ENCODE measurements at places on chromosomes 12 and 14.

DNA sequence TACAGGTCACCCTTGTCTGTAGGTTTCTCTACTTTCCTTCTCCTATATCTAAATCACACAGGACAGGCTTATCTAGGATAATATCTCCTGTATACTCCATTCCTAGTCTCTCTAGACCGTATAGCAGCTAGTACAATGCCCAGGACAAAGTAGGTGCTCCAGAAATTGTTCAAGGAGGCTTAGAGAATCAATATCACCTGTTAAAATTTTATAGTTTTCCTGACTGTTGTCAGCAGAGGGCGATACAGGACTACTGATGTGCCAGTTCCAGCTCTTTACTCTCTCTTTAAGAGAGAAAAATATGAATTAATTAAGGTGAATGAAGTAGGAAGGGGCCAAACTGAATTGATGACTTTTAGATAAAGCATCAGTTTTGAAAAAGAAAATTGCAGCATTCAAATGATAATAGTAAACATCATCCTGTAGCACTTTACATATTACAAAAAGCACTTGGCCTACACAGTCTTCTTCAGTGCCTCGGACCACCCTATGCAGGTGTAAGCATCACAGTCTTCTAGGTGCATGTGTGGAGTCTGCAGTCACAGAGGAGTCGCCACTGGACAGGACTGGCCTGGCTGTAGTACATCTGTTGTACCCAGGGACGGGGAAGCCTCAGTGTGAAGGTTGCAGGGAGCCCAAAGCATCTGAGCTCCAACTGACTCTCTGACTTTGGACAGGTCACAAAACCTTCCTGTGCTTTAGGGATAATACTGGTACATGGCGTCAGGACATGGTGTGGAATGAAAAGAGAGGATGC lies 61.9 kb upstream of the MAX start:
- no peak for DNase-seq

DNA sequence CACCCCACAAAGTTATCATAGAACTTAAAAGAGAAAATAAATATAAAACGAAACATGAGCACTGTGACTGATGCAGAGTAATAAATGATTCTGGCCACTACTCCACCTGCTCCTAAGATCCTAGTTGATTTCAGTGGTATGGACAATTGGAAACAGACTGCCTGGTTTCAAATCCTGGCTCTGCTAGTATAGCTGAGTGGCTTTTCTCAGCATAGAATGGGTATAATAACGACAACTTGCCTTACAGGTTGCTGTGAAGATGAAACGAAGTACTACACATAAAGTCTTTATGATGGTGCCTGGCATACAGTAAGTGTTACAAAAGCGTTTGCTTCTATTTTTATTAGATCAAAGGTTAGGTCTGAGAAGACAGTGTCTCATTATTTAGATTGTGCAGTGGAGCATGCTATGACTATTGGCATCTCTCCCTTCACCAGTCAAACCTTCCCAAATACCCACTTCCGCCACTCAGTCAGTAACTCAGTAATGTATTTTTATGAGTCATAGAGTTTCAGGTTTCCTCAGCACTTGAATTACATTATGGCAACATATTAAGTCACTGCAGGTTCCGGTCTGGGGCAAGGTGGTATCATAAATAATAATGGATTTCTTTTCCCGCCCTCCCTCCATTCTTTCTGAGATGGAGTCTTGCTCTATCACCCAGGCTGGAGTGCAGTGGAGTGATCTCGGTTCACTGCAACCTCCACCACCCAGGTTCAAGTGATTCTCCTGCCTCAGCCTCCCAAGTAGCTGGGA lies 29.7 kb upstream of the NR2C1 start:
- DNase-seq, result no peak

DNA sequence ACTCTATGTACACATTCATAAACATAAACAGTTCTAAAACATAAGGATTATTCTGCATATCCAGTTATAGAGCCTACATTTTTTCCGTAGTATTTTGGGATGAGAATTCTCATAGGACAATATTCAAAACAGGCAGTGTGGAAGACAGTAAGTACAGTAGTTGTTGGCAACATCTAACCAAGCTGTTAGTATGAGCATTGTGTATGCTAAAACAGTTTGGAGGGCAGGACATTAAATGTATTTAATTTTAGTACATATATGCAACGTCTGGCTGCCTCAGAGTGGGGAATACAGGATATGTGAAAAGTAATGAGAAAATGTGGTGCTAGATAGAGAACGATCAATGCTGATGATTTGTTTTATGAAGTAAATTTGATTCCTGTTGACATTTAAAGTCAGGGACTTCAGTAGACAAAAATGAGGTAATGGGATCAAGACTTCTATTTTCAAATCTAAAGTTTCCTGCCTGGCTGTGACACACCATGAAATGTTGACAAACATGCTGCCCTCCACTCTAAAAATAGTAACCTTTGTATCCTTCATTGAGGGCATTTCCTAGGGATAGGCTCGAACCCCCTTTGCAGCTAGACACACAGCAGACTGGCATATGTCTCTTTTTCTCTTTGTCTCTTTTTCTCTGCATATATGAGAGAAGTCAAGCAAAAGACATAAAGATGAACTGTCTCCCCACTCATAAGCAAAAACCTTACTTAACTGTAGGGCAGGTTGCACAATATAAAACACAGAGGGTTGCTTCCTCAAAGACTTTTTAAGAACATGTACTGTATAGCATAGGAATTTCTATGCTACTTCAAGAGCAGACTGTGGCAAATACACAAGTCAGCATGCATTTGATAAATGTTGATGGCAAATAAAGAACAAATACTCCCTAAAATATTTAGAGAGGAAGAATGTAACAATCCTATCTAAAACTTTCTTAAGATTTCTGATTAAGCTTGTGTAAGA lies 75.5 kb upstream of the GTF2A1 start:
- DNase-seq, result no peak

GRCh38 chr14:37399517-37399916 lies 195.5 kb downstream of the FOXA1 start:
- DNase-seq, result no peak

- no peak for DNase-seq
Observed at GRCh38 chr14:62645649-62646048, 399.6 kb downstream of the KCNH5 start.

GRCh38 chr14:90760591-90761316 lies 55.5 kb downstream of the TTC7B start:
- no peak for DNase-seq

GRCh38 chr14:89214221-89214965 lies 202.6 kb downstream of the FOXN3 start:
- DNase-seq, result no peak

GRCh38 chr14:93184391-93185348 lies at the start of the genes LYSET and MOAP1:
Gene LYSET (plus strand): TSS chr14:93185317. CDS start chr14:93185406, 89 bp downstream.
Gene MOAP1 (minus strand): TSS chr14:93184897. CDS start chr14:93184242, 655 bp downstream.
- DNase-seq, result no peak

DNA sequence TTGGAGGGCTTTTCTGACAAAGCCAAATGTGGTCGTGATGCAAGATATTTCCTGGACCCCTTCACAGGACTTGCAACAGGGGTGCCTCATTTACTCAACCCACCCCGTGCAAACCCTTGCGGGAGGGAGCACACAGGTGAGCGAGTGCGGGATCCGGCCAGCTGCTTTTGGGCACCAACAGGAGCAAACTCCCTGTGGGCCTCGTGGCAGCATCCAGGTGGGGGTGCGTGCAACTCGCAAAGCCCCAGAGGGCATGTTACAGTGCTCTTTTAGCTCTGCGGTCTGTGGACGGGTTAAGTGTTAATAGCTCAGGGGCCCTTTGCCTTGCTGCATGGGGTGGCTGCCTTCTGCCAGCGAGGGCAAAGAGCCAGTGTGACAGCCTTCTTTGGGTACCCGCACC lies 707.6 kb upstream of the MDGA2 start:
- no peak for DNase-seq

DNA sequence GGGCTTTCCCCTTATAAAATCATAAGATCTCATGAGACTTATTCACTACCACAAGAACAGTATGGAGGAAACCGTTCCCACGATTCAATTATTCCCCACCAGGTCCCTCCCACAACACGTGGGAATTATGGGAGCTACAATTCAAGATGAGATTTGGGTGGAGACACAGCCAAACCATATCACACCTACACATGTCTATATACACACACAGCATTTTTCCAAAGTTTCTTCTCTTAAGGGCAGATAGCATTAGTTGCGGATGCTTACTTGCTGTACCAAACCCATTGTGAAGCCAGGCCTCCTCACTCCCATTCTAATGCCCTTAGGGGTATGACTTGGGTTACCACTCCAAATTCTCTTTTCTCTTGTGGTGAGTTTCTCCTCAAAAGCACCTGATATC lies 104.1 kb upstream of the RAP1B start:
- no peak for DNase-seq

DNA sequence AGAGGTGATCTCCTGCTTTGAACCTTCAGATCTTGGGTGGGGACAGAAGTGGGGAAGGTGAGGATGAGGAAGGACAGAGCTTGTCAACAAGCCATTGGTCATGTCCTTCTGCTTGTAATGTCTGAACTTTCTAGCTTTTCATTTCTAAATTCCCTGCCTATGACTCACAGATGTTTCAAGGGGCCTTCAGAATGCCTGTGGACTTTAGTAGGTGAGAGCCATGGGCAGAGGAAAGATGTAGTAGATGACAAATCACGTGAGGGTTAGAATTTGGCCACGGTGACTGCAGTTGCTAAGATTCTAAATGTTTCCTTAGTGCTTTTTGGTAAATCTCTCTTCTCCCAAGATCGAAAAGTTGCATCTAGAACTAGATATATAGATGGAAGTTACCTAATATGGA lies 18.7 kb upstream of the CREBL2 start:
- no peak for DNase-seq

DNA sequence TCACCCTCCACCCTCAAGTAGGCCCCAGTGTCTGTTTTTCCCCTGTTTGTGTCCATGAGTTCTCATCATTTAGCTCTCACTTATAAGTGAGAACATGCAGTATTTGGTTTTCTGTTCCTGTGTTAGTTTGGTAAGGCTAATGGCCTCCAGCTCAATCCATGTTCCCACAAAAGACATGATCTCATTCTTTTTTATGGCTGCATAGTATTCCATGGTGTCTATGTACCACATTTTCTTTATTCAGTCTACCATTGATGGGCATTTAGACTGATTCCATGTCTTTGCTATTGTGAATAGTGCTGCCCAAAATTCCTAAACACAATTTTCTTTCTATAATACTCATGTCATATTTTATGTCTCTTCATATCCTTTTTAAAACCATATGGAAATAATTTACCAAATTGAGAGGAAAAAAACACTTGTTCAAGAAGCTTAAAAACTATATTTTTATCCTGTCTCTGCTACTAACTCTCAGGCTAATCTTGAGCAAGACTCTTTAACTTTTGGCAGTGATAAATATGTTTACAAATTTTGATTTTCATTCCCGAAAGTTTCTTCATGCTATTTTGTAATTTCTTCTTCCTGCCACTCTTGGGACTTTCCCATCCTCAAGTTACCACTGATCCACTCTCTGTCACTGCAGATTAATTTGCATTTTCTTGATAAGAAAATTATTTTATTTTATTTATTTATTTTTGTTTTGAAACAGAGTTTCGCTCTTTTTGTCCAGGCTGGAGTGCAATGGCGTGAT lies 28.0 kb upstream of the OSBPL8 start:
- no peak for DNase-seq

GRCh38 chr14:76727384-76727783 lies 33.9 kb upstream of the VASH1 start:
- no peak for DNase-seq

- no peak for DNase-seq
Observed at GRCh38 chr14:39861229-39861600, 429.0 kb upstream of the FBXO33 start.

DNA sequence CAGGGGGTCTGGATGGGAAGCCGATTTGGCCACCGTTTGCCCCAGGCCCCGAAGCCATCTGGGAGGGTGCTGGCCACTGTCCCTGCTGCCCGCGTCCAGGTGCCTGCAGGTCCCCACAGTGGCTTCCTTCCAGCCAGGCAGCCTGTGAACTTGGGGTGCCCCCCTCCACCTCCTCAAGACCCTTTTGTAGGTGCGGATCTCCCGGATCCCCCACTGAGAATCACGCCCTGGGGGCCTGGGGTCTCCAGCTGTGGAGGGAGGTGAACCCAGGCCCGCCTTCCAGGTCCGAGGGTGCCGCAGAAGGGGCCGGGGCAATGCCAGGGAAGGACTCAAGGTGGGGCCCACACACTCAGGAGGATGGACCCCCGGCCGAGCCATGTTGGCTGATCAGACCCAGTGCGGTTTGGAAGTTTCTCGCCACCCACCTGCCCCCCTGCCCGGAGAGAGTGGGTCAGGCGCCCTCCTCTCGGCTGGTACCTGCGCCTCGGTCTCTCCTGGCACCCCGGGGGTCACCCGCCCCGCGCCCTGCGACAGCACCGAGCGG lies 1.7 kb downstream of the MMP17 start:
- no peak for DNase-seq

DNA sequence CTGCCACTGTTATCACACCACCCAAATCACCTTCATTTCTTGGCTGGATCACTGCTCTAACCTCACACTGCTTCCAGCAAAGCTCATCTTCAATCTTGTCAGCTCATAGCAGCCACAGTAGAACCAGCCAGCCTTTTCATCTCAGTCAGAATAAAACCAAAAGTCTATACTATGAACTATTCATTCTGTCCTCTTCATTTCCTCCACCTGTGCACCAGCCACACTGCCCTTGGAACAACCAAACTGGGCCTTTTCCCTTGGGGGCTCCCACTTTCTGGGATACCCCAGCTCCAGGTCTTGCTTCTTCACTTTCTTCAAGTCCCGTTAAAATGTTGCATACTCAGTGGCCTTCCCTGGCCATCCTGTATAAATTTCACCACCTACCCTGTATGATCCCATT lies 234.4 kb upstream of the DAAM1 start:
- DNase-seq, result no peak
